ACHN (cell line): ENCODE measurements at places on chromosomes 1 and 21.

- peak; percentile 62 for DNase-seq
Measured at GRCh38 chr1:40848530-40849189, 13.5 kb downstream of the CITED4 start.

- no peak for DNase-seq
Measured at GRCh38 chr1:37262439-37263170, 211.8 kb upstream of the ZC3H12A start.

GRCh38 chr1:91604632-91605031 is 104.0 kb downstream of the CDC7 start:
- no peak for DNase-seq

- DNase-seq, result peak; percentile 54
Measured at GRCh38 chr1:11784993-11785769, 20.6 kb downstream of the MTHFR start.

- no peak for DNase-seq
Measured at GRCh38 chr1:158893654-158894053, 37.7 kb upstream of the PYHIN1 start.

GRCh38 chr1:150507912-150508864 is at the start of gene ECM1:
Gene ECM1, plus strand, starts transcription at chr1:150508109. Its CDS starts 101 bp downstream, at chr1:150508210.
- peak; percentile 74 for DNase-seq

GRCh38 chr1:10832703-10833102 is 36.3 kb upstream of the CASZ1 start:
- DNase-seq, result no peak

DNA sequence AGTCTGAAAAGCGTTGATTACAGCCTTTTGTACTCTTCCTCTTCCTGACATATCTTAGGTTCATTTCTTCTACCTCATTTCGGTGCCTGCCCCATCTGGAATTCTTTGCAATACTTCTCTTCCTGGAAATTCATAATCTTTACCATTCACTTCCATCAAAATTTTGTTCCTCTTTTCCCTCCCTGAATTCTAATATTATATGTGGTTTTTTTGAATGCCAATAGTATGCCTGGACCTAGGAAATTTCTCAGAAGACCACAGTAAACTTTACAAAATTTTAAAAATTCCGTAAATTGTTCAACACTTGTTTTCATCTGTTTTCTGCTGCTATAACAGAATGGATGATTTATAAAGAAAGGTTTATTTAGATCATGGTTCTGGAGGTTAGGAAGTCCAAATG is 76.8 kb downstream of the MAP3K7CL start:
- DNase-seq, result no peak

GRCh38 chr1:22210636-22211035 is 67.7 kb upstream of the WNT4 start:
- DNase-seq, result no peak

- DNase-seq, result peak; percentile 28
Measured at GRCh38 chr1:31617916-31618746, 642 bp downstream of the HCRTR1 start.

- no peak for DNase-seq
Measured at GRCh38 chr21:45990049-45990711, 8.6 kb downstream of the COL6A1 start.

- DNase-seq, result no peak
Measured at GRCh38 chr21:46636550-46637285, 1.2 kb downstream of the PRMT2 start.

GRCh38 chr1:77347646-77348045 is 65.8 kb downstream of the AK5 start:
- DNase-seq, result peak; percentile 75

DNA sequence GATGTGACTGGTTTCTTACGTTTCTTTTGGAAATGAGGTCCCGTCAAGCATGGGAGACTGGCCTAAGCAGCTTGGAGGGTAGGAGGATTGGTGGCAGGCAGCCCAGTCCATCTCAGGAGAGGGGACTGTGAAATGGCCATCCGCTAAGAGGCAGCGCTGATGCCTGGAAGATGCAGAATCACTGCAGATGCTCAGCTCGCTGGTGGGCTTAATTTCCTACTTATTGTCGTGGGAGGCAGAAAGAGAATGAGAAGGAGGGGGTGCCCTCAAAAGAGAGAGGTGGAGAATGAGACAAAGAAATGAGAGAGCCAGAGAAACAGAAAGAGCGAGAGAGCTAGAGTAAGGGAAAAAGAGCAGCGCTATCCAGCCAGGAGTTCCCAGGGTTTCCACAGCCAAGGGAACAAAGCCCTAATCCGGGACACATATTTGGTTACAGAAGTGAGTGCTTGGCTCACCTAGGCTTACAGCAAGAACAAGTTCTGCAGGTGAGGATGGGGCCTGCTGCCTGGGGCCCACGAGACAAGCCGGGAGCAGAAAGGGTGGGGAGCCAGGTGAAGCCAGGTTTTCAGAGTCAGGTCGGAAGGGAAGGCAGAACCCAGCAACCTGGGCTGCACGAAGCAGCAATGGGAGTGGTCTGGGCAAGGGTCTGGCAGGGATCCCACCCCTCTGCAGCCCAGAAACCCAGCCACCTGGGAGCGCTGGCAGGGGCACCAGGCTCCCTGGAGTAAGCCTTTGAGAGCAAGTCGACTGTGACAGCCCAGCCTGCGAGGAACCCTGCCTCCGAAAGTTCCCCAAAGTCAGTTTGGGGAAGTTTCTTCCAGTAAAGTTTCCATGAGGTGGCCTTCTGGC is 5.8 kb downstream of the ECE1 start:
- DNase-seq, result no peak

DNA sequence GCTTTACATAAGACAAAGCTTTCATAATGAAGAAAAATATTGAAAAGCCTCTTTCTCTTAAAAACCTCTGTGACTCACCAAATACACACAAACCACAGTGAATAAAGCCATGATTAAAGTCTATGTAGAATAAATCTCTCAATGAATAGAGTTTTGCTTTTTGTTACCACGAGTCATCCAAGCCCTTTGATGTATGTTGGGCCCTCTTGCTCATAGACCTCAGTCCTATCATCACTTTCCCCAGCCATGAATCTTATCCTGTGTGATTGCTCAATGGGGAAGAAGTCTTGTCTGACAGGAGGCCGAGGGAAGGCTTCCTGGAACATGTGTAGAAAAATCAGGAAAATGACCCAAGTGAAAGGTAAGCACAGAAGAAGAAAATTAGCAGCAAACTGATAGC is 60.8 kb downstream of the NGF start:
- no peak for DNase-seq

GRCh38 chr1:106249365-106249764 is 807.1 kb upstream of the PRMT6 start:
- DNase-seq, result no peak

- DNase-seq, result no peak
Measured at GRCh38 chr1:243942196-243943150, 92.4 kb upstream of the AKT3 start.

GRCh38 chr1:227778401-227778947 is 37.0 kb upstream of the PRSS38 start:
- DNase-seq, result no peak

DNA sequence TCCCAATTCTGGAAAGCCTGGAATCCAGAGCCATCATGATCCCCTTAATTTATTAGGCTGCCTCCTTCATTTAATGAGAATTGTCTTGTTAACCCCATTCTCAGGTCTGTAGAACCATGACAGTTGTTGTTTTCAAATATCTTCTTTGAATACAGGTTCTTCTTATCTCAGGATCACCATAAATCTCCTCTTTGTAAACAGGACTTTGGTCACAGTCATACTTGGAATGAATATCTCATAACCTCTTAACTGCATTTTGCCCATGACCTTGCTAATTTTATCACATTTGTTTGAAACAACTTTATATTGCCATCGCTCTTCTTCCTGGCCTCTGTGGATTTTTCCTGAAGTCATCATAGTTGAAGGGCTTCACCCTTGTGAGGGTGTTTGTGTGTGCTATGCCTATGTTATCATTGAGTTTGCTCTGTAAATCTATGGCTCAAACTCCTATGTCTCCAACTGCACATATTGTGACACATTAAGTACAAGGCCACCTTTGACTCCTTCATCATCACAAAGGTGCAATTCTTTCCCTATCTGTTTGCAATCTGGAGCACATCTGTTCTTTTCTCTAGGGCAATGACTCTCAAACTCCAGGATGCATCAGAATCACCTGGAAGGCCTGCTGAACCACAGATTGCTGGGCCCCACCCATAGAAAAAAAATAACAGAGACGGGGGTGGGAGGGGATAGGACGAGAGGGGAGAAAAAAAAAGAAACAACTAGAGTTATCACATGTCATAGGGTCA is 54.2 kb downstream of the FCRL5 start:
- DNase-seq, result no peak

- DNase-seq, result no peak
Measured at GRCh38 chr1:117015724-117016123, 14.2 kb downstream of the CD101 start.
